ENCODE measurements at places on chromosomes 6 and 20. TPM values are rescaled to one million over a fixed set of nuclear protein-coding genes. Genes with fewer than 3 reads are reported as not detected.

TREM2 gene
- total RNA-seq = not detected

KCNS1 gene
- 2.3 TPM for total RNA-seq

PI16 gene
- total RNA-seq = not detected

HLA-DRB5 gene
- not detected for total RNA-seq

C4B gene
- total RNA-seq = 6.0 TPM

KIFC1 gene
- total RNA-seq = 6.8 TPM

PM20D2 gene
- total RNA-seq = 5.7 TPM

DNMT3B gene
- total RNA-seq = 0.65 TPM

TXLNB gene
- total RNA-seq = not detected
